ENCODE measurements at places on chromosomes 12 and 14.

- DNase-seq = peak; percentile 82
These were observed 1.3 kb upstream of the IGFBP6 start for GRCh38 chr12:53096089-53096741.

DNA sequence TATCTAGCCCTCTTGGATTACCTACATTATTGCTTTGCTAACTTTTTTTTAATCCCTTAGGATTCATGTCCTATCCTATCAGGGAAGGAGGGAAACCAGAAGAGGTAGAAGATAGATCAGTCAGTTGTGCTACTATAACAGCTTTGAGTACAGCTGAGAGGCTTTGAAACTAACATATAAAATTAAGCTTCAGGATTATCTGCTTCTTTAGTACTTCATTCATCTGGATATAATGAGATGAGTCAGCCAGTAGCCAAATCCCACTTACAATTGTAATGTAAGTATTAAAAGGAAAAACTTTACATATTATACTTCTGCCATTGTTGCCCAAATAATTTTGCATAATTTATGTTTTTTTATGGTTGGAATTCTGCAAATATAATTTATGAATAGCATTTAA lies 33.4 kb upstream of the ANO6 start:
- no peak for DNase-seq

GRCh38 chr12:125164541-125164940 lies 99.3 kb downstream of the AACS start:
- DNase-seq = no peak

GRCh38 chr12:12926571-12927071 lies 25.3 kb downstream of the GPRC5D start:
- no peak for DNase-seq

DNA sequence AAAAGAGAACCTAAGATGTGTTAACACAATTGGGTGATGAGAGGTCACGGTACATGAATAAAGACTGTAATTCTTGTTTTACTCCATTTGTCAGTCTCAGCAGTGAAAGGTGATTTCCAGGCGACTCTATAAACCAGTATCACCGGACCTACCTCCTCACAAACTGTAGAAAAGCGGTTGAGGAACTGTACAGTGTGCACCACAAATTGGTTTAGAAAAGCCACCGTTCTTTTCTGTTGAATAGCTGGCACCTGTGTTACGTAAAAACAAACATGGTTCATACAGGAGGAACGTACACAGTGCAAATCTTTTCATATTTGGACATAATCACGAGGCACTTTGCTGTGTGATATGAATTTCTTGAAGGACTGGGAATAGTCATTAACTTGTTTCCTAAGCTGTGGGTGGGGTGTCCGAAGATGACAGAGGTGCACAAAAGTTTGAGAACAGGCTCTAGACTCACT lies 663 bp downstream of the WASHC3 start:
- peak; percentile 58 for DNase-seq

DNA sequence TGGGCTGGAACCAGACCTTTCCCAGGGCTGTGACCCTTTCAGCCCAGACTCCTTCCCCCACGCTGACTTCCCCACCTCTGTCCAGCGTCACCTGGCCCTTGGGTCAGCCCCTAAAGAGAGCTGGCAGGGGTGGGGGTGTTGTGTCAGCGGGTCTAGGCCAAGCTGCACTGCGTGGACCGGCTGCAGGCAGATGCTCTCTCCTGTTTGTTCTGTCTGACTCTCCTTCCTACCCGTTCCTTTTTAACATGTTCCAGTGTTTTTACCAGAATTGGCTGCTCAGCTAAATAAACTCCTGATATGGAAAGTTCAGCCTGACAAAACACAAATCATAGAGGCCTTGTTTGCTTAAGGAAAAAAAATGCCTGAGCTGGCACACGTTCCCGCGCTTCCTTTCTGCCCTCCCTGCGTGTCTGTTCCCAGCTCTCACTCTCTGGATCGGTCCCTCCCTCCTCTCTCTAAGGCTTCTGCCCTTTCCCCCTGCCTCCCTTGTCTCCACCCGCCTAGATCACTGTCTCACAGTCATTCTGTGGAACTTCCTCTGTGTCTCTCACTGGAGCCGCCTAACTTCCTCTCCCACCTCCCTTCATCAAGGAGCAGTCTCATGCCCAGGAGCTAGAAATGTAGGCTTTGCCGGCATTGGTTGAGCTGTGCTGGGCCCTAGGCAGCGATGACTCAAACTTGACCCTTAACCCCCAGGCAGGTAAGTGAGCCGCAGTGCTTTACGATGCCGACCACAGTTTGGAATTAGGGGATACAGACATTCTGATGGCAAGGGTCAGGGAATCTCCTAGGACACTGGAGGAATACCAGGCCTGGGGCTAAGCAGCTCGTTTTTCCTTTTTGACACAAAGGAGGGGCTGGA lies 15.5 kb upstream of the MLXIP start:
- DNase-seq = peak; percentile 75

DNA sequence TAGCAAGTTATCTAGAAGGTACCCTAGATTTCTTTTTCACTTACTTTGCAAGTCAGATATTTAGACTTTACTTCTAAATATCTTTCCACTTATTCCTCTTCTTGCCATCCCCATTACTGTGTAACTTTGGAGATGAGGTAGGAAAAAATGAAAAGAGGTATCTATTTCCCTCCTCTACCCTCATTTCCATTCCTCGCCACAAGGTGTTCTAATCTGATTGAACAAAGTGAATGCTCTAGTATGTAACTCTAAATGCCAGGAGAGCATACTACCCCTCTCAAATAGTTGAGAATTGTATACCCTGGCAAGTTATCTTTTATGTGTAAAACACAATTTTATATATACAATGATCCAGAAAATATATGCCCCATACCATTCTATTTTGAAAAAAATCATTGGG lies 1.7 kb upstream of the LDHB start:
- no peak for DNase-seq

GRCh38 chr14:29805415-29806123 lies 122.1 kb downstream of the PRKD1 start:
- peak; percentile 73 for DNase-seq

GRCh38 chr12:1474041-1474573 lies 120.3 kb downstream of the FBXL14 start:
- DNase-seq = peak; percentile 41
